T-helper 17 cell (primary cell): ENCODE measurements at places on chromosomes 12 and 14. TPM values are rescaled to one million over a fixed set of nuclear protein-coding genes. Genes with fewer than 3 reads are reported as not detected.

DNA sequence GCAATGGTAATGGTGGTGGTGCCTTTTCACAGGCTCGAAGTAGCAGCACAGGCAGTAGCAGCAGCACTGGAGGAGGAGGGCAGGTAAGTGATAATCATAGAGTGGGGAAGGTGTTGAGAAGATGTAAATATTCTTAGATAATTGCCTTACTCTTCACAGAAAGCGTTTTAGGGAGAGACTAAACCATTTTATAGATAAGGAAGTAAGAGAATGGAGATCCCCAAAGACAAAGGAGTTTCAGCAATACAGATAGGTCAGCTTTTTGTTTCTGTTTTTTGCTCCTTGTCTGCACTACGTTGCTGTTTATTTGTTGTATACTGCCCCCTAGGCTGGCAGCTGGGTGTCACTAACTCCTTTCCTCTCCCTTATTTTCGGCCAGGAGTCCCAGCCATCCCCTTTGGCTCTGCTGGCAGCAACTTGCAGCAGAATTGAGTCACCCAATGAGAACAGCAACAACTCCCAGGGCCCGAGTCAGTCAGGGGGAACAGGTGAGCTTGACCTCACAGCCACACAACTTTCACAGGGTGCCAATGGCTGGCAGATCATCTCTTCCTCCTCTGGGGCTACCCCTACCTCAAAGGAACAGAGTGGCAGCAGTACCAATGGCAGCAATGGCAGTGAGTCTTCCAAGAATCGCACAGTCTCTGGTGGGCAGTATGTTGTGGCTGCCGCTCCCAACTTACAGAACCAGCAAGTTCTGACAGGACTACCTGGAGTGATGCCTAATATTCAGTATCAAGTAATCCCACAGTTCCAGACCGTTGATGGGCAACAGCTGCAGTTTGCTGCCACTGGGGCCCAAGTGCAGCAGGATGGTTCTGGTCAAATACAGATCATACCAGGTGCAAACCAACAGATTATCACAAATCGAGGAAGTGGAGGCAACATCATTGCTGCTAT, 2.0 kb downstream of the SP1 start:
- H3K4me3 ChIP-seq, result peak overlapping the region; percentile 97
- peaks cover 5% of the 10 kb centered on the region for H3K36me3 ChIP-seq
- no peaks in the 10 kb centered on the region for H3K27me3 ChIP-seq
- H3K27ac ChIP-seq, result no peak overlapping the region
- peaks cover 42% of the 10 kb centered on the region for H3K4me1 ChIP-seq

DNA sequence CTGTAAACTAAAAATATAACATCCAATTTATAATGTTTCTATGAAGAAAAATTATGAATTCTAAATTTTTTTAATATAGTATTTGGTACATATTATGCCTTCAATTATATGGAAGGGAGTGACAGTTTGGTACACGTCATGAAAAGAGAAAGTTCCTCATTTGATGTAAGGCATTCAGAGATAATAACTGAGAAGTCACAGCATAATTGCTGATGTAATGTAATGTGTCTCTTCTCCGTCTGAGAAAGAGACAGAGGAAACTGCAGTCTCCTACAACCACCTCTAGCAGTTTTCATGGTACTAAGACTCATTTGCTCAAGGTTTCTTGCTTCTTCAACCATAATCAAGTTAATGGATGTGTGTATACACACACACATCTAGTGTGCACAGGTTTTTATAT, 2.3 kb upstream of the CD69 start:
- peaks cover 8% of the 10 kb centered on the region for H3K36me3 ChIP-seq
- no peak overlapping the region for H3K4me3 ChIP-seq
- no peaks in the 10 kb centered on the region for H3K27me3 ChIP-seq
- DNase-seq, result no peak

DNA sequence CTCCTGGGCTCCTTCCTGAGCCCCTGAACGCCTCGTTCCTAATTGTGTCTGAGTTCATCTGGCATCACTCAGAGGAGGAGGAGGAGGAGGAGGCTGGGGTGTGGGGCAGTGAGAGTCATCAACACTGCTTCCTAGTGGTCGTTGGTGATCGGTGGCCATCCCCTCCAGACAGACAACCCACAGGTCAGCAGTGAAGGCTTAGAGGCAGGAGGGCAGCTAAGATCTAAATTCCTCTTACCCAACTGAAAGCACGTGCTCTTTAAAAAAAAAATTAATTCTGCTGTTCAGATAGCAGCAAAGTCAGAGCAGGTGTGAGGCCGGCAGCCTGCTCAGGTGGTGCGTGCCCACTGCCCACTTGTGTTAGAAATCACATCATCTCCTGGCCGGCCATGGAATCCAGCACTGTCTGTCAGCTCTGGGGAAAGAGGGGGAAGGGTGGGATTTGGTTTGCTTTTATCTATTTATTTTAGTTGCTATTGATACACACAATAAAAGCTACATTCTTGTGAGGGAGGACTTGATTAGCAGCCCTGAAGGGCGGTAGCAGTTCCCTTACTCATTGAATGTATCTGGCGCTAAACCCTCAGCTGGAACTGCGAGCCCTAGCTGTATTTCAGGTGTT, 46.6 kb downstream of the PPP2R5C start:
- no peak for DNase-seq
- H3K4me1 ChIP-seq, result peaks cover 31% of the 10 kb centered on the region
- H3K36me3 ChIP-seq, result peaks cover 7% of the 10 kb centered on the region
- no peak overlapping the region for H3K4me3 ChIP-seq

DNA sequence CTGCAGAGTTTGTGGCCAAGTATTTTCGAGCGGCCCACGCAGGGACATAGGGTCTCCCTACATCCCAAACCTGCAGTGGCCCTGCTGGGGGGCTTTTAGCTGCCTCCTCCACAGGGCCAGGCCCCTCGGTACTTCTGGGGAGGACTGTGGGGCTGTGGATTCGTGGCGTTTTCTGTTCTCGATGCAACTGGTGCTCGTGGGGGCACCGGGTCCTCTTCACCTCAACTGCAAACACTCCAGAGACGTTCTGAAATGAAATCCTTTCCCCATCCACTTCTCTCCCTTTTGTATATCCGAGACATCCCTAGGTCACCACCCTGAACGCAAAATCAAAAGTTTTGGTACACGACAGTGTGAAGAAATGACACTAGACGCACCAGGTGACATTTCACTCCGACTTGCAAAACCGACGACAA, 2.3 kb downstream of the RFX4 start:
- peak overlapping the region; percentile 77 for H3K4me3 ChIP-seq
- peaks cover 17% of the 10 kb centered on the region for H3K4me1 ChIP-seq
- H3K36me3 ChIP-seq, result peaks cover 5% of the 10 kb centered on the region
- H3K27ac ChIP-seq, result no peak overlapping the region

DNA sequence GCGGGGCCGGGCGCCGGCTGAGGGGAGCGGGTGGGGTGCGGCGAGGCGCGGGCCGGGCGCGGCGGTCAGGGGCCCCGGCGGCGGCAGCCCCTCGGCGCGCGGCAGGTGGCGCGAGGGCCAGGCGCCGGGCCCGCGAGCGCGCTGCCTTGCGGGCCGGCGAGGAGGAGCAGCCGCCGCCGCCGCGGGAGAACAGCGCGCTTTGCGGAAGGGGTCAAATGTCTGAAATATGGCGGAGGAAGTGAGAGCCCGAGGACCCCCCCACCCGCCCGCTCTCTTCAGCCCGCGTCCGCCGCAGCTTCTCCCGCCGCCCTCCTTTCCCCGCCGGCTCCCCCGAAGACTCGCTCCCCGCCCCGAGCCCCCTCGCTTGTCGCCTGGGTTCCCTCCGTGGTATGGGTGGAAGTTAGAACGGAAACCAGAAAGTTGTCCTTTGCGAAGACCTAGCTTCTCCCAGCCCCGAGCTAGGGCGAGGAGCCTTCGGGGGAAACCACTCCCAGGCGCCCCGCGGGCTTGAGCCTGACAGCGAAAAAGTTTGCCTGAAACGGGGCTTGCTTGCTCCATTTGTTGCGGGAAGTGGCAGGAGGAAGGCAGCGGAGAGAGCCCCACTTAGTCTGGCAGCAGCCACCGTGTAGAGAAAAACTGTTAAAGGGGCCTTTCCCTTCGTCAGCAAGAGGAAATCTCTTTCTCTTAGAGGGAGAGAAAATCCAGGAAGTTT, 551 bp downstream of the RAP1B start:
- peak; percentile 44 for DNase-seq
- H3K27me3 ChIP-seq, result no peaks in the 10 kb centered on the region
- H3K4me1 ChIP-seq, result peaks cover 31% of the 10 kb centered on the region
- H3K36me3 ChIP-seq, result no peaks in the 10 kb centered on the region

Gene GALNT8
- total RNA-seq, result 1.4 TPM

Gene PUS7L
- total RNA-seq, result 16.8 TPM

Gene DLGAP5
- total RNA-seq, result not detected

Gene HCAR1
- total RNA-seq, result not detected

Gene MYF6
- total RNA-seq, result not detected

Gene TMEM117
- 5.8 TPM for total RNA-seq

Gene MIS18BP1
- 53.8 TPM for total RNA-seq

DNA sequence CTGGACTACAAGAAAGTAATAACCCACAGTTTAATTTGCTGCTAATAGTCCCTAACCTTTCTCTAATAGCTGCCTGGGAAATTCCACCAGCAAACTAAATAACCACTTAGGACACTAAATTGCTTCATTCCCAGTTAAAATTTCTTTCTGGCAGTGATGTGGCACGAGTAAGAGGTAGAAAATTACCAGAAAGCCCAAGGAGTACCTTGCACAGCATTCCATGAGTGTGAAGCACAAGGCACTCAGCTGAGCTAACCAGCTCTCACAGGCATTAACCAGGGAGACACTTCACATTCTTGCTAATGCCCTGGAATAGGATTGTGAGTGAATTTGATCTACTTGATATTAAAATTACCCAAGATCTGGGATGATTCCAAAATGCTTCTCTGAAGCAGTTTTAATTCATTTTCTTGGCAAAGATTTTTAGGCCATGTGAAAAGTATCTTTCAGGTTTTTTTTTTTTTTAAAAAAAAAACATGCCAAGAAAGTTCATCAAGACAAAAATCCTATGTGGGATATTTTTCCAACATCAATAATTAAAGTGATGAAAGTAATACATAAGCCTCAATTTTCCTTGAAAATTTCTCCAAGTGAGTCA, 29.5 kb downstream of the TSPAN8 start:
- DNase-seq, result no peak
- no peak overlapping the region for H3K4me3 ChIP-seq
- H3K27ac ChIP-seq, result no peak overlapping the region
- no peaks in the 10 kb centered on the region for H3K36me3 ChIP-seq
- H3K4me1 ChIP-seq, result no peaks in the 10 kb centered on the region
- no peaks in the 10 kb centered on the region for H3K27me3 ChIP-seq

GRCh38 chr12:85509857-85510256, 229.8 kb downstream of the ALX1 start:
- H3K27me3 ChIP-seq, result no peaks in the 10 kb centered on the region
- H3K4me1 ChIP-seq, result no peaks in the 10 kb centered on the region
- H3K4me3 ChIP-seq, result no peak overlapping the region
- no peak for DNase-seq
- H3K27ac ChIP-seq, result no peak overlapping the region

- DNase-seq, result no peak
- no peaks in the 10 kb centered on the region for H3K27me3 ChIP-seq
- H3K4me1 ChIP-seq, result peaks cover 2% of the 10 kb centered on the region
- H3K36me3 ChIP-seq, result no peaks in the 10 kb centered on the region
- H3K27ac ChIP-seq, result no peak overlapping the region
Observed at GRCh38 chr14:80216818-80217217, 5.5 kb upstream of the DIO2 start.

Gene TAS2R8
- not detected for total RNA-seq

GRCh38 chr12:84201976-84202375, 710.6 kb downstream of the SLC6A15 start:
- H3K36me3 ChIP-seq, result no peaks in the 10 kb centered on the region
- H3K4me3 ChIP-seq, result no peak overlapping the region
- no peak for DNase-seq
- H3K27me3 ChIP-seq, result no peaks in the 10 kb centered on the region
- H3K4me1 ChIP-seq, result no peaks in the 10 kb centered on the region

GRCh38 chr12:126474703-126475102, 1409.5 kb downstream of the AACS start:
- H3K4me3 ChIP-seq, result no peak overlapping the region
- H3K27ac ChIP-seq, result no peak overlapping the region
- no peaks in the 10 kb centered on the region for H3K4me1 ChIP-seq
- no peak for DNase-seq
